ENCODE measurements at places on chromosomes 7 and 10.

- DNase-seq: no peak
Measured at GRCh38 chr7:16265863-16266458, 155.4 kb downstream of the CRPPA start.

GRCh38 chr10:89364531-89364930, 13.3 kb upstream of the IFIT1B start:
- DNase-seq: no peak

GRCh38 chr7:132666774-132667172, 90.5 kb upstream of the PLXNA4 start:
- DNase-seq: no peak

- DNase-seq: no peak
Measured at GRCh38 chr10:30798646-30799185, 169.2 kb upstream of the LYZL2 start.

DNA sequence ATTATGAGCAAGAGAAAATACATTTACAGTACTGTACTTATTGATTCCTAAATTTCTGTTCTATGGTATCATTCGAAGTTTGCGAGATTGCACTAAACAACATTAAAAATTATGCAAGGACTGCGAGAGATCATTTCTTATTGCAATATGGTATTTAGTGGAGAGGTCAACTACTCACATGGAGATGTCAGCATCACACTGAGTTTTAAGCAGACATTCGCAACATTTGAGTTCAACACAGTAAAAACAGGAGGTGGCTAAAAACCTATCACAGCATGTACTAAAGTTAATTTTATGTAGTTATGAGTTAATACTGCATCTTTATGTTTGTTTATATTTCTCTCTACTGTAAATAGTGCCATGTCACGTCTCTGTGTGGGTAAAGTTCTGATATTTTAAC, 53.5 kb downstream of the JMJD1C start:
- DNase-seq: no peak

DNA sequence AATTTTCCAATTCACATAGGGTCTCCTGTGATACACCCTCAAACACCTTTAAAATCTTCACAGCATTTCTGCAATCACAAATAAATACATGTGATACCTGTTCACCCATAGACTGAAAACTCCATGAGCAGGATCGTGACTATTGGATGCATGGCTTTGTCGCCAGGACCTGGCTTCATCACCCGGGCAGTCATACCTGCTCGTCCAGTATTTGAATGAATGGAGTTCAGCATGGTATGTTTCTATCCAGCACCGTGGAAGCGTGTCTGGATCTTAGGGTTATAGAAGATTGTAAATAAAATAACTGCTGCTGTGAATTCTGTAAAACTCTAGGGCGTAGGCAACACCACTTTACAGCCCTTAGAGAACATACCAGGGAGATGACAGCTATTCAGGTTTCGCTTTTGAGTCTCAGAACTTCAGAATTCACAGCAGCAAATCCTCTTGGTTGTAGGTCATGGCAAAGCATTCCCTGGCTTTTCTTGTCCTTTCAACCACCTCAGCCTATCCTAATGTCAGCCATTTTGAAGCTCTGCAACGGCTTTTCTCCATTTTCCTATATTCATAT, 47.4 kb upstream of the USP6NL start:
- no peak for DNase-seq

- no peak for DNase-seq
Measured at GRCh38 chr10:92773776-92774175, 74.5 kb upstream of the EXOC6 start.

DNA sequence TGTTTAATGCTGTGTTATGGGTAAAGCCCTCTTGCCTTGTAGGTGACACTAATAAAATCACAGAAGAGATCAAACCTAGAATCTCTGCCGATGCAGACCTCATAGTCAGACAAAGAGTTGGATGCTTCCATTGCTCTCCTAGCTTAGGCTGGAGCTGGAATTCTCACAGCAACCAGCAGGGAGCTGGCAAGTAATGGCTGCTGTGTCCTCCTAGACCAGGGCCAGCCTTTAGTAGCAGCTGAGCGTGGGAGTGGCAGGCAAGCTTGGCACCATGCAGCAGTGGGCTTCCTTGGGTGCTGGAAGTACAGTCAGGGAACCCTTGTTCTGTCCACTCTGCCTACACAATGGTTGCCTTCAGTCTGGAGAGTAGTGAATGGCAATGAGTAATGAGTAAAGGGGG, 598.3 kb upstream of the GALNT17 start:
- no peak for DNase-seq

- DNase-seq: no peak
Measured at GRCh38 chr10:73858013-73858708, 16.2 kb downstream of the CAMK2G start.

DNA sequence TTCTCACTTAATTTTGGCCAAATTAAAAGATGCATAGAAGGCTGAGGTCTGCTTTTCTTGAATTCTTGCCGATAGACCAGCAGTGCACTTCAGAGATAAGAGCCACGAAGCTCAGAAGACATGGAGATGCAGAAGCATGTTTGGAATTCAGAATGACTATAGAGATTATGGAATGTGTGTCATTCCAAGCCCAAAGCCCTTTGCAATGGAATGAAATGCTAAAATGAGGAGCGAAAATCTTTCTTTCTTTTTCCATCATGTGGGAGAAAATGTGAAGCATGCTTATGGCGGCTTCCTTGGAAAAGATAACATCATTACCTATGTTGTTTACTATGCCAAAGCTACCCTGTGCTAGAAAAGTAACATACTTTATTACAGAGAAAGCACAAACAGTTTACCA, 257.0 kb upstream of the RNF32 start:
- no peak for DNase-seq

- no peak for DNase-seq
Measured at GRCh38 chr10:102605712-102606111, 38.6 kb upstream of the TRIM8 start.

GRCh38 chr7:44772867-44773266, 23.6 kb upstream of the PPIA start:
- no peak for DNase-seq

DNA sequence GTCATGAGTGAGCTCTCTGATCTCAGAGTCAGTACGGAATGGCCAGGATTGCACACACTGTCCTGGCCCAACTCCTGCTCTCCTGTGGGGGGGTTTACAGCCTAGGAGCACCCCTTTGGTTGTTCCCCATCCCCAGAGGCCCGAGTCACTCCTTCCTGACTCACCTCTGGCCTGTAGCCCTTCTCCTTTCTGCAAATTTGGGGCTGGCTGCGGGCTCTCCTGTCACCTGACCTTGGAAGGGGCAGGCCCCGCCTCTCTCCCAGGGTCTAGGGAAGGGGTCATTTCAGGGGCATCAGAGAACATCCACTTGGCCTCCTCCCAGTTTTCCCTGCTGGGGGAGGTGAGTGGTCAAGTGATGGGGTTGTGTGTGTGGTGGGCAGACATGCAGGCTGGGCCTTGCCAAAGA, 1.7 kb downstream of the NYAP1 start:
- no peak for DNase-seq

DNA sequence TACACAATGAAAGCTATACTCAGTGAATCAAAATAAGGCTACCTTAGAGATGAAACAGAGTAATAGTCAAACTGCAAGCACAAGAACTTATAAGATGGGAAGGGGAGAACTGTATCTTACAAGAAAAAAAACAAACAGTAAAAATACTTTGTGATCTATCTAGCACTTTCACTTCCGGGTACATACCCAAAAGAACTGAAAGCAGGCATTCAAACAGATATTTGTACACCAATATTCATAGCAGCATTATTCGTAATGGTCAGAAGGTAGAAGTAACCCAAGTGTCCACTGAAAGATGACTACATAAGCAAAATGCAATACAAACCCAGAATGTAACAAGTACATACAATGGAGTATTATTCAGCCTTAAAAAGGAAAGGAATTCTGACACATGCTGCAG, 18.0 kb downstream of the FAM204A start:
- no peak for DNase-seq

DNA sequence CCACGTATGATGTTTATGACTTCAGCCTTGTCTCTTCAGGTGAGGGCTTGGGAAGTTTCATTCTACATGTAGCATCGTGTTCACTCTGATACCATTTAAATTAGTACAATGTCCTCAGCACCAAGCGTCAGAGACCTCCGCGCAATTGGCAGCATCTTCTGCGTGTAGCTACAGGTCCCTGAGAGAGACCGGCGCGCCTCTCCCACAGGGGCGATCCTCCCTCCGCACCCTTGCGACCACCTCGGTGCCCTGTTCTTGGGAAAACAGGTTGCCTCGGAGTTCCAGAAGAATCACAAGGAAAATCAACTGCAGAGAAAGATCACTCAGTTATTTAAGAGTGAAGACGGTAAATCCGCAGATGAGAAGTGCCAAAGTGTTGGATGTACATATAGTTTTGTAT, 206.2 kb downstream of the GATA3 start:
- DNase-seq: no peak

DNA sequence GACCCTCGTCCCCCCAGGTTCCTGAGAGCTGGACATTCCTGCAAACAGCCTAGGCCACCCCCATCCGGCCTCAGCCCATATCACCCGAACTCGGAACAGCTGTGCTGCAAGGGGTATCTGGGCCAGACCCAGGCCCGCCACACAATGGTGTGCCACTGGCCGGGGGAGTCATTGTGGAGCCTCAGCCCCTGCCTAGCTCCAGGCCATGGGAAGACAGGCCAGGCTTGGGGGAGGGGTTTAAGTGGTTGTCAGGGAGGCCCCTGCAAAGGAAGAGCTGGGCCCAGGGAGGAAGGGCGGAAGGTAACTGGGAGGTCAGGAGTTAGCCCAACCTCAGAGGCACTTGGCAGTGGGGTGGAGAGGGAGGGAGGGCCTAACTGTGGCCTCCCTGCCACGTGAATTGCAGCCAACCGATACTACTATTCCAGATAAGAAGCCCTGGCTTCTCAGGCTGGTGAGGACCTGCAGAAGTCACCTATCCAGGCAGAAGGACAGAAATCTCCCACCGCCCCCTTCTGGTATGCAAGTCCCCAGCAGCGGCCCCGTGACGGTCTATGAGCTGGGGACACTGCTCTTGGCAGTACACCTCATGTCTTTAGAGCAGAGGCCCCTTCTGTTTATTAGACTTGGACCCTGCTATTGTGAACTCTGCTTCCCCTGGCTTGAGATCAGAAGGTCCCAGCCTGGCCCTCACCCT, 26.8 kb downstream of the VSIR start:
- no peak for DNase-seq

DNA sequence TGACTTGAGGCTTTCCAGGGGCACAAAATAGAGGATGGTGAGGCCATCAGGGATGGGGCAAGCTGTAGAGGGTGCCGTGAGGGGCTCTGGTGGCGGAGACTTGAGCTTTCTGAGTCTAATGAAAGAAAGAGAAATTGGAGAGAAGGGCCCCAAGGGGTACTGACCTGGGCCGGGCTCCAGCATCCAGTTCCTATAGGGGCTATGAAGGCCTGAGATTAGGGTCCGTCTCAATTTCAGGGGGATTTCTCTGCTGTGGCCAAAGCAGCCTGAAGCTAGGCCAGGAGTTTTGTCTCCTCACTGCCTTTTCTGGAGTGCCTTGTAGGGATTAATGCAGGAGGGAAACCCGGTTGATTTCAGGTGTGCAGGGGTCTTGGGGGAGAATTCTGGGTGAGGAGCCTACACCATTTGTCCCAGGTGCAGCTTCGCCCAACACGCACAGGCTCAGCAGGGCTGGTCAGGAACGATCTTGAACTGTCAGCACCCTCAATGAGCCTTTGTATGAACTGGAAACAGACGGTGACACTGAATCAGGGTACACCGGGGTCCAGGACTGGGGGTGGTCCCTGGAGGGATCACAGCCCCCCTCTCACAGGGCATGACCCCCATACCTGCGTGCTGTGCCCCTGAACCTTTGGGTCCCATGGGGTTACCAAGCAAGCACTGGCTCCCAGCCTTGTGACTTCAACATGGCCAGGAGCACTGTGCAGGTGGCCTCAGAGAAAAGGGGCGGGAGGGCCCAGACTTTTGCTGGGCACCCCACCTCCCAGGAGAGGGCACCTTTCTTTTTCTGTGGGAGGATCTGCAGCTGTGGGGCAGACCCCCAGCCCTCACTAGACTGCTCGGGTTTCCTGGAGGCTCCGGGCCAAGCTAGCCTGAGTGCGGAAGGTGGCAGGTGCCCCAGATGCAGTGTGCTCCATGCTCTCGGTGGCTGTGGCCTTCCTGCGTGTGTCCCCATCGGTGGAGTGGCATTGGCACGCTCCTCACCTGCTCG, 122.9 kb upstream of the RET start:
- DNase-seq: no peak

GRCh38 chr7:6531492-6532279, 19.6 kb downstream of the GRID2IP start:
- no peak for DNase-seq

DNA sequence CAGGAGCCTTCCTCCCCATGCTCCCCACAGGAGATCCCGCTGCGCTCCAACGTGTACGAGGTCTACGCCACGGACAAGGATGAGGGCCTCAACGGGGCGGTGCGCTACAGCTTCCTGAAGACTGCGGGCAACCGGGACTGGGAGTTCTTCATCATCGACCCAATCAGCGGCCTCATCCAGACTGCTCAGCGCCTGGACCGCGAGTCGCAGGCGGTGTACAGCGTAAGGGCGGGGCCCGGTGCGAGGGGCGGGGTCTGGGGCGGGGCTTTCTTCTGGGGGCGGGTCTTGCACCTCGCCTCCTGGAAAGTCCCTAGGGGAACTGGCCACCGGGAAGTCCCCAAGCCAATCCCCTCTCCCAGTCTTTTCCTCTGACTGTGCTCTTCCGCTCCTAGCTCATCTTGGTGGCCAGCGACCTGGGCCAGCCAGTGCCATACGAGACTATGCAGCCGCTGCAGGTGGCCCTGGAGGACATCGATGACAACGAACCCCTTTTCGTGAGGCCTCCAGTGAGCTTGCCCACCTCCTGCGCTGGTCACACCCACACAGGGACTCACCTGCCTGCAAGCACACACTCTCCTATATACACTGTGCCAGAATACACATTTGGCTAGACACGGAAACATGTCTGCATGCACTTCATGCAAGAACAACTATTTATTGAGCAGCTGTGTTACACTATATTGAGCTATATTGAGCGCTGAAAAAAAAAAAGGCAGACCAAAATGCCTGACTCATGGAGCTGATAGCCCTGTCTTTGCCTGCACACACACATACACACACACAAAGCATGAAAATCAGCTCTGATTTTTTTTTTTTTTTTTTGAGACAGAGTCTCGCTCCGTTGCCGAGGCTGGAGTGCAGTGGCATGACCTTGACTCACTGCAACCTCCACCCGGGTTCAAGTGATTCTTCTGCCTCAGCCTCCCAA, 32.7 kb upstream of the VSIR start:
- DNase-seq: no peak

- DNase-seq: no peak
Measured at GRCh38 chr10:47055386-47056246, 144.4 kb downstream of the PTPN20 start.

GRCh38 chr10:50395851-50396250, 144.5 kb upstream of the ASAH2 start:
- DNase-seq: no peak

DNA sequence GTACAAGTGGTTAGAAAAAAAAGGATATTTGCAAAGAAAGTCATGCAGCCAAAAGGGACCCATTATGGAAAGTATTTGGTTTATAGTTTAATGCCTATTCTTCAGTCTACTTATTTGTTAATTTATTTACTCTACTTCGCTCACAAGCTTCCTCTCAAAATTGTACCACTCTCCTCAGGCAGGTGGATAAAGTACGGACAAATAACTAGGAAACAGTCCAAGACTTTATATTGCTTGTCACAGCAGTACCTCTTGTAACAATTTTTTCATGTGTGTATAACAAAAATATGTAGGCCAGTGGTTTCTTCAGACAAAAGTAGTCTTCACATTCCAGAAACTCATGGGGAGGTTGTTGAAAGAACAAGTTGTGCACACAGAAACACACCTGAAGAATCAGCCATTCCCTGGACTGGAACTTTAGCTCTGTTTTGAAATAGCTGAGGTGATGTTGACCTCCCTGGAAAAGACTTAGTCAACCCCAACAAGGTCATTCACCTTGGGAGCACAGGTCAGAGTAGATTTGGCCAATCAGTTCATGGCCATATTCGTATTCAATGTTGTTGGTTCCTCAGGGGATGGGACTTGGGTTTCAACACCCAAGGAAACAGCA, 73.4 kb downstream of the TES start:
- no peak for DNase-seq

All from CD8-positive, alpha-beta memory T cell (primary cell).